ENCODE measurements at places on chromosomes 5 and 9. TPM values are rescaled to one million over a fixed set of nuclear protein-coding genes. Genes with fewer than 3 reads are reported as not detected.

DNA sequence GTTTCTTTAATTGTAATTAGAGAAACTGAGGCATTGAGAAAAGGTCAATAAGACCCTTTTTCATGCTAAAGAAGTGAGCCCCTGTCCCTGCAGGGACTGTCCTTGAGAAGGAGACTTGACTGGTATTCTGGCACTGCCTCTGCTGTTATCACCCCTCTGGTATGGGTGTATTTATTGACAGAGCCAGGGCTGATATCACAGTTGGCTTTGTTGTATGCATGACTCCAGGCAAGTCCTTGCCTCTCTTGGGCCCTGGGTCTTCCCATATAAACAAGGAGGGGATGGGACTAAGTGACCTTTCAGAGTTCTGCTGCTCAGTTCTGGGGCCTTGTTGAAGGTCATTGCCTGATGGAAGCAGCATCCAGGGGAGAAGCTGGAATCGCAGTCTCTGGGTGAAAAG lies 71.8 kb upstream of the PPARGC1B start:
- peaks cover 4% of the 10 kb centered on the region for H3K27me3 ChIP-seq
- no peak for DNase-seq
- H3K4me3 ChIP-seq: no peak overlapping the region
- H3K36me3 ChIP-seq: no peaks in the 10 kb centered on the region
- no peaks in the 10 kb centered on the region for H3K4me1 ChIP-seq

DNA sequence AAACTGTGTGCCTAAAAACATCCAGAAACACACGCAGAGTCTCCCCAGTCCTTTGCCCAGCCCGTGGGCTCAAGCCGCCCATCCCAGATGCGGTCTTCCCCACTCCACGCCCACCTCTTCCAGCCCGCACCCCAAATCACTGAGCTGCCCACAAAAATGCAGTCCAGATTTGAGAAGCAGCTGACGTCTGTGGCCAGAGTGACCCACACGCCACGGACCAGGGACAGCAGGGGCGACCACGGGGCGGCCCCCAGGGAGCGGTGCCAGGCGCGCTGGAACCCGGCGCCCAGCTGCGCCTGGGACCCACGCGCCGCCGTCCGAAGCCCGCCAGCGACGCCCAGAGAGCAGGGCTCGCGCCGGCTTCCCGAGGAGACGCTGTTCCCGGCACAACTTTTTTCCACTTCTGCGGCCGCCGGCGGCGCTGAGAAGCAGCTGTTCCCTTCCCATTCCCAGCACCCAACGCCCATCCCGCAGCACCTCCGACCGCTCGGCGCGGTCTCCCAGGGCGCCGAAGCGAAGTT lies 674 bp downstream of the LHFPL2 start:
- DNase-seq: peak; percentile 28
- H3K36me3 ChIP-seq: peaks cover 4% of the 10 kb centered on the region
- peaks cover 51% of the 10 kb centered on the region for H3K4me1 ChIP-seq

GRCh38 chr5:69029292-69029691 lies 64.5 kb upstream of the SLC30A5 start:
- no peak overlapping the region for H3K4me3 ChIP-seq
- peaks cover 2% of the 10 kb centered on the region for H3K27me3 ChIP-seq
- no peaks in the 10 kb centered on the region for H3K36me3 ChIP-seq
- no peak for DNase-seq
- H3K4me1 ChIP-seq: no peaks in the 10 kb centered on the region
- no peak overlapping the region for H3K27ac ChIP-seq

DNA sequence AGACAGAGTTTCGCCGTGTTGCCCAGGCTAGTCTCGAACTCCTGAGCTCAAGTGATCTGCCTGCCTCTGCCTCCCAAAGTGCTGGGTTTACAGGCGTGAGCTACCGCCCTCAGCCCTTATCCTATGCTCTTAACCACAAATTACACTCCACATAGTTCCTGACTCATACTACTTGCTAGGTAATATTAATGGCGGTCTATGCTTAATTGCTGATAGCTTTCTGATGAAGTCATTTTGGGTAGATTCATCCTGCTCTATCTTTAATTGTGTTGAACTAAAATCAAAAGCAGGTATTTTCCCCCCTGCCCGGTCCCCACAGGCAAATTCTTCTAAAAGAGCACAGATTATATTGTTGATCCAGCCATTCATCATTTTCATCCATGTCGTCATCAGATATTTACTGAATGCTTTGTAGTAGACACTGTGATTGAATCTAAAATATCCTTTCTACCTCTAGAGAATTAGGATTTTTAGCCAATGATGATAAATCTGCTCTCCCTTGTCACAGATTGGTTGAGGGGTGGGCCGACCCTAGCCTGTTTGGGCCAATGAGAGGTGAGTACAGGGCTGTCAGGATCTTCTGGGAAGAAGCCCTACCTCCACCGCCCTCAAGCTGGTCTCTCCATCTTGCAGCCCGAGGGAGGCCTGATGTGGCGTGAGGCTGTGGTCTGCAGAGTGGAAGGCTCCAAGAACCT lies 144.8 kb downstream of the NR3C1 start:
- H3K4me1 ChIP-seq: peaks cover 17% of the 10 kb centered on the region
- H3K36me3 ChIP-seq: no peaks in the 10 kb centered on the region
- H3K27ac ChIP-seq: peak overlapping the region; percentile 89
- H3K4me3 ChIP-seq: no peak overlapping the region
- no peak for DNase-seq

DNA sequence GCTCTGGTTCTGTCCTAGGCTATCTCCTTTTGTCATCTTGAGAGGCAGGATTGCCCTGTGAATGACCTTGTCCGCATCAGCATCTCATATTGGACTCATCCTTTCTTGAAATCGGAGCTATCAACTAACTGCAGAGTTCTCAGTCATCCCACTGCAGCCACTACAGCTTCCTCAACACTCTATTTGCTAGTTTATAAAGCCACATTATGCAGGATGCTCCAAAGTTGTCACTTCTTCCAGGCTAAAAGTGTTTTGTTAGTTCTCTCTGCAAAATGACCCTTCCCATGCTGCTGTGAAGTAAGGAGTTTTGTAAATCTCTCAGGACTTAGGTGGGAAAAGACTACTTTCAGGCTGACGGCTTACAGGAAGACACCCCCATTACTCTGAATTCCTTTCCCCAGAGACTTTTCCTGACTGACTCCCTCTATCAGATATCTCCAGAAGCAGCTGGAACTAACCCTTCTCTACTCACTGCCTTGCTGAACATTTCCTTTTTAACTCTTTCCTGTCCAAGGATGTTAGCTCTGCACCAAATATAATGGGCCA lies 257.6 kb downstream of the NFIB start:
- peak overlapping the region; percentile 82 for H3K27ac ChIP-seq
- no peak for DNase-seq
- H3K27me3 ChIP-seq: no peaks in the 10 kb centered on the region
- peaks cover 68% of the 10 kb centered on the region for H3K4me1 ChIP-seq

Gene NIM1K
- 0.22 TPM for total RNA-seq

All from mesothelial cell of epicardium (in vitro differentiated cells).